ENCODE measurements at places on chromosomes 13 and 19.
A peak's percentile ranks its signal among the peaks of the same experiment; 100 is the strongest.

DNA sequence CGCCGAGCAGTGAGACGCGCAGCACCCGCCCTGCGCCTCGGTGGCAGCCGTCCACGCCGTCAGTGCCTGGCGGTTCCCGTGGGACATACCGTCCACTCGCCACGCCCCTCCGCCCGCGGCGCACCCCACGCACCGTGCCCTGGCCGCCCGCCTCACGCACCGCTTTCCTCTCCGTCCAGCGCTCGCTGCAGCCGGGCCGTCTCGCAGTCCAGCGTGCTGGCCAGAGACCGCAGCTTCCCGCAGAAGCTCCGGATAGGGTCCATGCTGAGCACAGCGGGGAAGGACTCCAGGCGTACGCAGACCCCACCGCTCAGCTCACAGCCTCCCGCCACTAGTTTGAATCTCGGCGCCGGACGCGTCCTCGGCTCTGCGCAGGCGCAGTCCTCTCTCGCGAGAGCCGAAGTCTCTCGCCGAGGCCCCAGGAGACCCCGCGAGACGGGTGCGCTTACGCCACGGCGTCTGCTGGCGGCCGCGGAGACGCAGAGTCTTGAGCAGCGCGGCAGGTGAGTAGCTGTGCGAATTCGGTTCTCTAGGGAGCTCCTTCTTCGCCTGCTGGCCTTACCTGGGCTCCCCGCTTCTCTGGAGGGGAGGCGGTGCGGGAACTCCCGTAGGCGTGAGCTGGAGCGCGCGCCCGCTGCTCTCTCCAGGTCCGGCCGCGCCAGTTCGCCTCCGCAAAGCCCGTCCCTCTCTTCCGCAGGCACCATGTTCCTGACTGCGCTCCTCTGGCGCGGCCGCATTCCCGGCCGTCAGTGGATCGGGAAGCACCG, at the start of the genes MRPL57 and SKA3:
Gene MRPL57, plus strand, starts transcription at position 444 of the 767 bp plus-strand sequence. Its CDS starts 259 bp downstream, at position 703.
Gene SKA3, minus strand, starts transcription at position 338 of the 767 bp plus-strand sequence. Its CDS starts 75 bp downstream, at position 263.
- peak; percentile 98 for DNase-seq

- DNase-seq: no peak
These were observed 12.0 kb upstream of the FBXL3 start for GRCh38 chr13:77038907-77039480.

DNA sequence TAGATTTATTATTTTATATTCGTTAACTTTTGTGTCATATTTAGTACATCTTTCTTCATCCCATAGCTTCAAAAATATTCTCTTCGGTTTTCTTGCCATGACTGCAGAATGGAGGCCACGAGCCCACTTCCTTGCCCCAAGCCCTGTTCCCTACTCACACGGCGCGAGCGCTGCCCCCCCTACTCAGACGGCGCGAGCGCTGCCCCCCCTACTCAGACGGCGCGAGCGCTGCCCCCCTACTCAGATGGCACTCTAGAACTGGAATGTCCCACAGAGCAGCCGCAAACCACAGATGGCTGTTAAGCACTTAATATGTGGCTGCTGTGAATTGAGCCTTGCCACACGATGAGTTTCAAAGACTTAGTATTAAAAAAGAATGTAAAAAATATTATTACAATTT, 102.2 kb upstream of the PEG3 start:
- DNase-seq: peak; percentile 50

GRCh38 chr19:24098359-24098758, 11.4 kb downstream of the ZNF254 start:
- no peak for DNase-seq

- no peak for DNase-seq
These were observed 459.2 kb downstream of the FGF14 start for GRCh38 chr13:101942535-101943157.

DNA sequence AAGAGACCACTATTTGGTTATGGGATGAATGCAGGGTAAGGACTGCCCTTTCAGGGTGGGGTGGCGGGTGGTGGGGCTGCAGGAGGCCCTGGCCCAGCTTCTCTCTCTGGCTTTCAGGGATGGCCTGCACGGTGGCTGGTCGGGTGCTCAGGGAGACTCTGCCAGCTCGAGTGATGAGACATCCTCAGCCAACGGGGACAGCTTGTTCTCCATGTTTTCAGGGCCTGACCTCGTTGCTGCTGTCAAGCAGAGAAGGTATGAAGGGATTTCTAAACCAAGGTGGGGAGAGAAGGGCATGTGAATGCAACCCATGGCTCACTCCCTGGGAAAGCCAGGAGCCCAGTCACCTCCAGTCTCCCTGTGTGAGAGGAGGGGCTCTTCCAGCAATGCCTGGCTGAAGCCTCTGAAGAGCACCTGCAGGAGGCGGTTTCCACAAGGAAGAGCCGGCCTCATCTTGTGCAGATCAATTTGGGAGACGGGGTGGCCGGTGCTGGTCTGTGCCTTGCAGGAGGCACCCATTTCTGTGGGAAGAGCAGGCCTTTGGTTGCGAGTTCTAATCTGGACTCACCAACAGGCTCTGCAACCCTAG, 16.0 kb upstream of the GPI start:
- no peak for DNase-seq

DNA sequence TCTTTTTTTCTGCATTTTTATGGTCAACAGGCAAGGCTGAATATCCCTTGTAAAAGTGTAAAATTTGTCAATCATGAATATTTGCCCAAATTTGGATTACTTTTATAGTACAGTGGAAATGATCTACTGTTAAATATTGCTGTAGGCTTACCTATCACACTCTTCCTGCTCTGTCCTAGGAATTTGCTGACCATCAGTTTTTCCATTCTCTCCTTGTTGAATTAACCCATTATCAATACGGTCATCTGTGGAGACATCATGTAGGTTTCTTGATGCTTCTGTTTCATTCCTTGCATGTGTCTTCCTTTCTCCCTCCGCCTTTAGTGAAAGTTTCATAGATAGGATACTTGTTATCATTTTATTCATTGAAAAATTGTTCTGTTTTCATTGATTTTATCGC, 139.6 kb upstream of the TUBA3C start:
- DNase-seq: no peak

GRCh38 chr19:7554990-7555864, 19.7 kb downstream of the PNPLA6 start:
- DNase-seq: peak; percentile 68

DNA sequence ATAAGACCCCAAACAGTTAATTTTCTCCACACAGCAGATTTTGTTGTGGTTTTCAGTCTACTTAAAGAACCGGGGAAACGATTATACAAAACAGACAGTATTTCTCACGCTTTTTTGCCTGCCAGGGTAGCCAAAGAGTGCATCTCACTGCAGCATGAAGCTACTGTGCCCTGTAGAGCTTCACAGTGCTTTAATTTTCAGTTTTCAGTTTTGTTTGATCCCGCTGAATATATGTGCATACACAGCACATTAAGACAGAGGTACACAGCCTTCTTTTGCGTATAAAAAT, 215.0 kb downstream of the TEX29 start:
- DNase-seq: no peak

DNA sequence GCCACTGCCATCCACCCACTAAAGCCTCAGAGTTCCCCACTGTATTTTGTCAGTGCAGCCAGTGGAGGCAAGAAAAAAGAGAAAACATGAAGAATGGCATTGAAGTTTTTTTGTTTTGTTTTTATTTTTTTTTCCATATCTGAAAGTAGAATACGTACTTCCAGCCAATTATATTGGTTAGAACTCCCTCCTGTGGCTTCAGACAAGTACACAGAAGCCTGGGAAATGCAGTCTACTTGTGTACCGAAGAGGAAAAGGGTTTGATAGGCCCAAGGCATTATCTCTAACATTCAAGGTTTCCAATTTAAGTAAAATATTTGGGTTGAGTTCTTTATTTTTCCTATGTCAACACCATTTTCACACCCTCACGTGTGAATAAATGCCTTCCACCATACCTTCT, 696.2 kb upstream of the GPC6 start:
- DNase-seq: no peak

DNA sequence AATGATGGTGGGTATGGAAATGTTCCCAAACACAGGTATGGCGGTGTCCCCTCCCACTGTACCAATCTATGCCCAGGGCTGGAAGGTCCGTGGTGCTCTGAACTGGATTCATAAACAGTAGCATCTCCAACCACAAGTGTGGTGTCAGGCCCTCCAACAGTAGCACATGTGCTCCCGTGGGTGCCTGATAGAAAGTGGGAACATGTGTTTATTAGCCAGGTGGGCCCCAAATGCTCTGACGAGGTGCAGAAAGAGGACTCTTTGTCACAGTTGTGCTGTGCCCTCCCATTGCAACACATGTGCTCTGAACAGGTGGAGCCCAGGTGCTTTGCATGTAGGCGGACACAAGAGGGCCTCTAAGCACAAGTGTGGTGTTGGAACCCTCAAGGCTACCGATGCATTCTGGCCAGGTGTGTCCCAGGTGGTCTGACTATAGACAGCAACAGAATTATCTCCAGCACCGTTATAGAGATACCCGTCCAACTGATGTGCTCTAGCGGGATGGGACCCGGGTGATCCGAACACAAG, 75.4 kb upstream of the ZNF30 start:
- no peak for DNase-seq

DNA sequence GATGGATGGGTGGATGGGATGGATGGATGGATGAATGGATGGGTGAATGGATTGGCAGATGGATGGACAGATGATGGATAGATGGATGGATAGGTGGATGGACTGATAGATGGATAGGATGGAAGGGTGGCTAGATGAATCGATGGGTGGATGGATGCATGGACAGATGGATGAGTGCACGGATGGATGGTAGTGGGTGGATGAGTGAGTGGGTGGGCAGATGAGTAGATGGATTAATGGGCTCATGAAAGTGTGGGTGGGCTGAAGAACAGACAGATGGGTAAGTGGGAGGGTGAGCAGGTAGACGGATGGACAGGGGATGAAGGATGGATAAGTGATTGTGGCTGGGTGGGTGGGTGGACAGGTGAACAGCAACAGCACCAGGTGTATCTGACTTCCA, 5.7 kb downstream of the SEMA6B start:
- DNase-seq: no peak

- DNase-seq: no peak
These were observed 45.8 kb downstream of the SLC7A9 start for GRCh38 chr19:32823747-32824102.

DNA sequence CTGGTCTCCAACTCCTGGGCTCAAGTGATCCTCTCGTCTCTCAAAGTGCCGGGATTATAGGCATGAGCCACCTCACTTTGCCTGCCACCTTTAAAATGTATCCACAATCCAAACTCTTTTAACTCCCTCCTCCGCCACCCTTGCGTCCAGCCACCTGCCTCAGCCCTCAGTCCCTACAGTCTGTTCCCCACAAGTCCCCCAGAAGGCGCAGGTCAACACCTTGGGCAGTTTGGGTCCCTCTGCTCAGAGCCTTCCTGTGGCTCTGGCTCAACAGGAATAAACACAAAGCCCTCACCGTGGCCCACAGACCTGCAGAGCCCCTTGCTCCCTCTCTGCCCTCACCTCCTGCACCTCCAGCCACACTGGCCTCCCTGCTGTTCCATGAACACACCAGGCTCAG, 7.5 kb upstream of the EMC10 start:
- no peak for DNase-seq

DNA sequence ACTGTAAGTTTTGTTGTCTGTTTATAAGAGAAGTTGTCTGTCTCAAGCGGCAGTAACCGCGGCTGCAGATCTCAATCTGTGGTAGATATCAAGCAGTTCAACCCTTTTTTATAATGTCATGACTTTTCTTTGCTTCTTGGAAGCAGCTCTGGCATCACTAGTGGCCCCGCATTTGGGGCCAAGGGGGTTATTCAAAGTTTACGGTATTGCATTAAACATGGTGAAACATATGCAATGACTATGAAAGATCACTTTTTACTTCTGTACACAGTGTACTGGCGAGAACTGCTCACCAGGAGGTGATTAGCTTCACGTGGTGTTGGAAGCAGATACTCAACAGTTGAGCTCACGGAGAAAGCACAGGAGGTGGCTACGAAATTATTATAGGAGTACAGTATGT, 4.6 kb upstream of the FFAR3 start:
- DNase-seq: no peak

- DNase-seq: peak; percentile 59
These were observed 1.0 kb downstream of the FLT1 start for GRCh38 chr13:28493740-28494503.

DNA sequence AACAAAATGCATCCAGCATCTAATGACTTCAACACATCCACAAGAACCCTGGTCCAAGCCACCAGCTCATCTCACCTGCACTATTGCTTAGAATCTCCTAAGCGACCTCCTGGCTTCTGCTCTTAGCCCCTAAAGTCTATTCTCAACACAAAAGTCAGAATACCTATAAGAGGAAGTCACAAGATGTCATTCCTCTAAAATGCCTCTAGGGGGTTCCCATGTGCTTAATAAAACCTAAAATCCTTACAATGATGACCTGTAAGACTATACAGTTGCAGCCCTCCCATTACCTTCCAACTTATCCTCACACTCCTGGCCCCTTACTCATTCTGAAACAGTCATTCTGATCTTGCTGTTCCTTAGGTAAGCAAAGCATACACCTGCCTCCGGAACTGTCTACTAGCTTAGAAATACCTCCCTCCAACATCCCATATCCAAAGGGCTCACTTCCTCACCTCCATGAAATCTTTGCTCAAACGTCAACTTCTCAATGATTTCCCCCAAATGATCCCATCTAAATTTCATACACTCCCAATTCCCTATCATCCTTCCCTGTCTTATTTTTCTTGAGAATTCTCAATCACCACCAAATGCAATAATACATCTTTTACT, 10.0 kb downstream of the ATP7B start:
- DNase-seq: peak; percentile 70

DNA sequence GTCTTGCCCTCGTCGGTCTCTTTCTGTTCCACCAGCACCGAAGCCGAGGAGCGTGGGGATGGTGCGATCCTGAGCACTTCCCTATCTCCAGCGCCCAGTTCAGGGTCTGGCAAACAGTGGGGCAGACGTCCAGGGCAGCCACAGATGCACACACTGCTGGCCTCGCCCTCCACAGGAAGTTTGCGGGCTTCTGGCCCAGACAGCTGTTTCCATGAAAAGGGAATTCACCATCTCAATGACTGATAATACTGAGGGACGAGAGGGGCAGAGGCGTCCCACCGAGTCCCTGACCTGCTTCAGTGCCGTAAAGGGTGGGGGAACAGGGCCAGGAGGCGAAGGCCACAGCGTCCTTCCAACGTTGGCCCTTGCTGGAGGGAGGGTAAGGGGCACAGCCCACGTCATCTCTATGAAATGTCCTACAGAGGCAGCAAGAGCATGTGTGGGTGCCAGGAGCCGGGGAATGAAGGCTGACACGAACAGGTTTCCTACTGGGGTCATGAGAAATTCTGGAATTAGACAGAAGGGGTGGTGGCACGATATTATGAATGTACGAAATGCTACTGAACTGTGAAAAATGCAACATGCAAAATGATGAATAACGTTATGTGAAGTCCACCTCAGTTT, 19.5 kb downstream of the SHC2 start:
- no peak for DNase-seq

DNA sequence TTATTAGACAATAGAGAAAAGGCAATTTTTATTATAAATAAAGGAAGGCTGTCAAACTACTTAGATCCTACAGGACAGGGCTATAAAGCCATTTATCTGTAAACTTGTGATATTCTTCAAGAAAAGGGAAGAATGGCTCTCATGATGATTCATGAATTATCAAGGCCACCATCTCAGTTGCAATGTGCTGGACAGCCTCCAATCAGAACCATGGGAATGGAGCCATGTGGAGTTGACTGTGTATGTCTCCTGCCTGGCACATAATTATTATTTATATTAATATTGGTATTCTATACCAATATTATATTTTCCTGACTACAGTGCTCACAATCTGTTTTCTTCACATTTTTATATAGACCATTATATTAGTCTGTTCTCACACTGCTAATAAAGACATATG, 560.5 kb upstream of the MIR17HG start:
- DNase-seq: no peak
